ENCODE measurements at places on chromosomes 13 and 19. TPM values are rescaled to one million over a fixed set of nuclear protein-coding genes. Genes with fewer than 3 reads are reported as not detected.

- no peaks in the 10 kb centered on the region for H3K27me3 ChIP-seq
- no peak overlapping the region for H3K27ac ChIP-seq
- H3K36me3 ChIP-seq, result no peaks in the 10 kb centered on the region
These were observed 246.3 kb upstream of the RFC3 start for GRCh38 chr13:33571618-33572017.

DNA sequence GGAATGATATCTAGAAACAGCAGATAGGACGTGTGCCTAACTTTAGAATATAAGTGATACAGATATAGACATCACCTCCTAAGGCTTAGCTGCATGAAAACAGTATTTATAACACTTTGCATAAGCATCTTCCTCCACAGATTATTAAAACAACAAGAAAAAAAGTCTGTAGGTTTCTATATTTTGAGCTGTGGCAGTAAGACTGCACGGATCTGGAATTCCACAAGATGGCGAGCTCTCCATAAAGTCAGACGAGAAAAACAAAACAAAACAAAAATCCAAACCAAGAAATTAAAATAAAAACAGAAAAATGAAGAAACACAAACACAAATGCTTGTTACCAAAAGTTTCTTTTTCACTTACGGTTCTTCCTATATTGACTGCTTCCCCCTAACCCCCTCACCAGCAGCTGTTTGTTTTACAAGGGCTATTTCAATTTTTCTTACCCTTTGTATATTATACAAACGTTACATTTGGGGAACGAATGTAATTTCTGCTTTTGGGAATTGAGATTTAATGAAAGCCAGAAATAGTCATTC is 285.8 kb downstream of the MYO16 start:
- H3K27me3 ChIP-seq, result no peaks in the 10 kb centered on the region
- peak overlapping the region; percentile 7 for H3K4me3 ChIP-seq
- H3K36me3 ChIP-seq, result no peaks in the 10 kb centered on the region
- H3K4me1 ChIP-seq, result peaks cover 25% of the 10 kb centered on the region
- H3K27ac ChIP-seq, result peak overlapping the region; percentile 86

DNA sequence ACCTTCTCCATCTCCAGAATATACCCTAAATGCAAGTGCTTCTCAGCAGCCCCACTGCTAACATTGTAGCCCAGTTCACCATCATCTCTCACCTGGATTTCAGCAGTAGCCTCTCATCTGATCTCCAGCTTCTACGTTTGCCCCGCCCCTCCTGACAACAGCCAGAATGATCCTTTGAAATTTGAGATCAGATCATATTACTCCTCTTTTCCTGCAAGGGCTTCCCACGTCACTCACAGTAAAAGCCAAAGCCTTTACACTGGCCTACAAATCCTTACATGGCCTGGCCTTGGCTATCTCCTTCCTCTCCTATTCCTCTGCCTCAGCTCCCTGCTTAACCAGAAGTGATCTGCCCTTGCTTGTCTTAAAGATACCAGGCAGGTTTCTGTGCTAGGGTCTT is 94.3 kb upstream of the NBEA start:
- H3K27me3 ChIP-seq, result no peaks in the 10 kb centered on the region
- no peak for DNase-seq
- no peak overlapping the region for H3K27ac ChIP-seq
- no peaks in the 10 kb centered on the region for H3K4me1 ChIP-seq
- no peak overlapping the region for H3K4me3 ChIP-seq

The MTUS2 gene
- total RNA-seq, result 0.05 TPM

All from Panc1 (cell line).